PC-3 (cell line): ENCODE measurements at places on chromosomes 3 and 15. TPM values are rescaled to one million over a fixed set of nuclear protein-coding genes. Genes with fewer than 3 reads are reported as not detected.

- DNase-seq, result peak; percentile 38
Observed at GRCh38 chr3:12369598-12369997, 80.7 kb downstream of the PPARG start.

- DNase-seq, result peak; percentile 85
Observed at GRCh38 chr3:55624238-55624637, 137.1 kb upstream of the WNT5A start.

The MCF2L2 gene
- 3.6 and 3.9 TPM in 2 replicates for total RNA-seq

The BDH1 gene
- 10.6 and 14.1 TPM in 2 replicates for total RNA-seq

The FBXW12 gene
- not detected in 2 replicates for total RNA-seq

The XPC gene
- 24.3 and 26.1 TPM in 2 replicates for total RNA-seq

DNA sequence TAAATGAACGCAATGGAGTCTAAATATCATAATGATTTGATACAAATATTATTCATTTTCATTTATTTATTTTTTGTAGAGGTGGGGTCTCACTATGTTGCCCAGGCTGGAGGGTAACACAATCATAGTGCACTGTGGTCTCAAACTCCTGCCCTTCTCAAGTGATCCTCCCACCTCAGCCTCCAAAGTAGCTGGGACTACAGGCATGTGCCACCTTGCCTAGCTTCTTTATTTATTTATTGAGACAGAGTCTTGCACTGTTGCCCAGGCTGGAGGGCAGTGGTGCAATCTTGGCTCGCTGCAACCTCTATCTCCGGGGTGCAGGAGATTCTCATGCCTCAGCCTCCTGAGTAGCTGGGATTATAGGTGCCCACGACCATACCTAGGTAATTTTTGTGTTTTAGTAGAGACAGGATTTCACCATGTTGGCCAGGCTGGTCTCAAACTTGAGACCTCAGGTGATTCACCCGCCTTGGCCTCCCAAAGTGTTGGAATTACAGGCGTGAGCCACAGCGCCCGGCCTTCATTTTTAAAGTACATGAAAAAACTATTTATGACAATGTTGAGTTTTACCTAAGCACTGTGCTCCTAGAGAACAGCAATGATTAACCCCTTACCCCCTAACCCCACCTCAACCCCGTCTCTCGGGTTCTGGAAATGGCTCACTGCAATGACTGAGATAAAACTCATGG, 4.0 kb upstream of the AEN start:
- no peak for DNase-seq

The TTC21A gene
- 1.2 TPM in 2 replicates for total RNA-seq

- DNase-seq, result no peak
Observed at GRCh38 chr3:118682921-118683320, 351.7 kb downstream of the IGSF11 start.

The HRH1 gene
- 5.9 and 7.5 TPM in 2 replicates for total RNA-seq

GRCh38 chr3:55066551-55067047, 138.7 kb upstream of the LRTM1 start:
- no peak for DNase-seq

The SERINC4 gene
- total RNA-seq, result not detected in 2 replicates

The CACNA2D3 gene
- not detected in 2 replicates for total RNA-seq

The IL17RE gene
- total RNA-seq, result 4.0 and 4.7 TPM in 2 replicates

DNA sequence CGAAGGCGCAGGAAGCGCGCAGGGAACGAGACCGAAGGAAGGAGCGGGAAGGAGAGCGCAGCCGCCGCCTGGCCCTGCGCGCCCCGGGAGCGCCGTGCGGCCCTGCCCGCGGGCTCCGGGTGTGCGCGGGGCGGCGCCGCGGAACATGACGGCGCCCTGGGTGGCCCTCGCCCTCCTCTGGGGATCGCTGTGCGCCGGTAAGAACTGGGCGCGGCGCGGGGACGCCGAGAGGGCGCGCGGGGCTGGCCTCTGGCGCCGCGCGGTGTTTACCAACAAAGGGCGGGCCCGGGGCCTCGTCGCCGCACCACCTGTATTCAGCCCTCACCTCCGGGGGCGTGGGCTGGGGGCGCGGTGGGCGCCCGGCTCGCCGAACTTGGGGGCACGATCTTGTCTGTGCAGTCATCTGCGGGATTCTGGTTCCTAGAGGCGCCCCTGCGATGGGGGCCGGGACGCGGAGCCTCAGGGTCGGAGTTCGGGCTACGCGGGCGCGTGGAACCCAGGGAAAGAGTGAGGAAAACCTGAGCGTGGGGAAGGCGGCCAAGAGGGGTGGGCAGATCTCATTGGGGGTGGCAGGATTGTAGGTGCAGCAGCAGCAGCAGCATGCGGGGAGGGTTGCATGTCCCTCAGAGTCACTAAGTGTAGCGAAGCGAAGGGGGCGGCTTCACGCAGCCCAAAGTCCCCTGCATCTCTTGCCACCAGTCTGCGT, 641 bp downstream of the ACVR2B start:
- DNase-seq, result peak; percentile 36

GRCh38 chr15:55900019-55900418, 93.4 kb downstream of the NEDD4 start:
- DNase-seq, result no peak

The NMNAT3 gene
- 4.8 and 6.5 TPM in 2 replicates for total RNA-seq

The ANKRD63 gene
- 1.2 and 1.4 TPM in 2 replicates for total RNA-seq

GRCh38 chr3:102529452-102529851, 94.6 kb downstream of the ZPLD1 start:
- peak; percentile 77 for DNase-seq

The SAMMSON gene
- not detected in 2 replicates for total RNA-seq

DNA sequence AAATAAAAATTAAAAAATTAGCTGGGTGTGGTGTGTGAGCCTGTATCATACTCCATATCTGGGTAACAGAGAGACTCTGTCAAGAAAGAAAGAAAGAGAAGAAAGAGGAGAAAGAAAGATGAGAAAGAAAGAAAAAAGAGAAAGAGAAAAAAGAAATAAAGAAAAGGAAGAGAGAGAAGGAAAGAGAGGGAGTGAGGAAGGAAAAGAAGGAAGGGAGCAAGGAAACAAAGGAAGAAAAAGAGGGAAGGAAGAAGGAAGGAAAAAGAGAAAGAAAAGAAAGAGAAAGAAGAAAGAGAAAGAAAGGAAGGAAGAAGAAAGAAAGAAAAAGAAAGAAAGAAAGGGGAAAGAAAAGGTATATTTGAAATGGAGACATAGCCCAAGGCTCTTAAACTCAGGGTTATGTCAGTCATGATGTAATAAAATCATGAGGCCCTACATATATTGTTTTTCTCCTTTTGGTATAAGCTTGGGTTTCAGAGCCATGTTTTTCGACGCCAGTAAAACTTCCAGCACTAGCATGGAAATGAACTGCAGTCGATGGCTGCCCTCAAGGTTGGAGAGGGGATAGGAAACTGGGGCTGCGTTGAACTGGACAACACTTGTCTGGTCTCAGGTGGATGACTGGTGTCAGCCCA, 38.0 kb upstream of the RFTN1 start:
- DNase-seq, result no peak

DNA sequence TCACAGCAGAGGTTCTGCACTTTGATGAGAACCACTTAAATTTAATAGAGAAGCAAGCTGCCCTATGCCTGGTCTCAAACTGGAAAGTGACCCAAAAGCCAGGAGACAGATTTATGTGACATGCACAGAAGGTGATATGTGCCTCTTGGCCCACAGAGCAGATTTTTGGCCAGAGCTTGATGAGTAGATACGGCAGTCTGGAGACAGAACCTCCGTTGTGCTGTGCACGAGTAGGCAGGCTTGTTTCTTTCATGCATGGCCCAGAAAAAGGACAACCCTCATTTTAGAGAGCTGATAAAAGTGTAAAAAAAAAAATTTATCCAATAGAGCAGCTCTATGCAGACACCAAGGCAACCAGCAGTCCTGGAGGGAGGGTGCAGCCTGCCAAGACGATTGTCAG, 423.1 kb downstream of the CNTN6 start:
- no peak for DNase-seq

DNA sequence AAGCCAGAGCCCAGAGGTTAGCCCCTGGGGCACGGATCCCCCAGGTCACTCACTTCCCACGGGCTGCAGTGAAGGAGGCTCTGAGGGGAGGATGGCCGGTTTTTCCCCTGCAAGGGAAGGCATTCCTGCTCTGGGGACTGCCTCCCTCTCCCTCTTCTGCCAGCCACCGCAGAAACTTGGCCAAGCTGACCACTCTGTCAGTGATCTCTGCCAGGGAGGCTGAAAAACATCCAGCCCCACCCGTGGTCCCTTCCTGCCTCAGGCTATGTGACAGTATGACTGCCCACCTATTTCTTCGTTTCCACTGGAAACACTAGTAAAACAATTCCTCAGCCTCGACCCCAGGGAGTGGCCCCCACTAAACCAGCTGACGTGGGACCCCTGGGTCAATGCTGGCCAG, 14.6 kb upstream of the FANCD2 start:
- no peak for DNase-seq

DNA sequence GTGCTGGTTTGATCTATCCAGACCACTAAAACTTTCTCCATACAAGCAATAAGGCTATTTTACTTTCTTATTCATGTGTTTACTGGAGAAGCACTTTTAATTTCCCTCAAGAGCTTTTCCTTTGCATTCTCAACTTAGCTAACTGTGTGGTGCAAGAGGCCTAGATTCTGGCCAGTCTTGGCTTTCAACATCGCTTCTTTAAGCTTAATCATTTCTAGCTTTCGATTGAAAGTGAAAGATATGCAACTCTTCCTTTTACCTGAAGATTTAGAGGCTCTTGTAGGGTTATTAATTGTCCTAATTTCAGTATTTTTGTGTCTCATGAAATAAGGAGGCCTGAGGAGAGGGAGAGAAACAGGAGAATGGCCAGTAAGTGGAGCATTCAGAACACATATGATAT, 234.8 kb upstream of the GADL1 start:
- no peak for DNase-seq

DNA sequence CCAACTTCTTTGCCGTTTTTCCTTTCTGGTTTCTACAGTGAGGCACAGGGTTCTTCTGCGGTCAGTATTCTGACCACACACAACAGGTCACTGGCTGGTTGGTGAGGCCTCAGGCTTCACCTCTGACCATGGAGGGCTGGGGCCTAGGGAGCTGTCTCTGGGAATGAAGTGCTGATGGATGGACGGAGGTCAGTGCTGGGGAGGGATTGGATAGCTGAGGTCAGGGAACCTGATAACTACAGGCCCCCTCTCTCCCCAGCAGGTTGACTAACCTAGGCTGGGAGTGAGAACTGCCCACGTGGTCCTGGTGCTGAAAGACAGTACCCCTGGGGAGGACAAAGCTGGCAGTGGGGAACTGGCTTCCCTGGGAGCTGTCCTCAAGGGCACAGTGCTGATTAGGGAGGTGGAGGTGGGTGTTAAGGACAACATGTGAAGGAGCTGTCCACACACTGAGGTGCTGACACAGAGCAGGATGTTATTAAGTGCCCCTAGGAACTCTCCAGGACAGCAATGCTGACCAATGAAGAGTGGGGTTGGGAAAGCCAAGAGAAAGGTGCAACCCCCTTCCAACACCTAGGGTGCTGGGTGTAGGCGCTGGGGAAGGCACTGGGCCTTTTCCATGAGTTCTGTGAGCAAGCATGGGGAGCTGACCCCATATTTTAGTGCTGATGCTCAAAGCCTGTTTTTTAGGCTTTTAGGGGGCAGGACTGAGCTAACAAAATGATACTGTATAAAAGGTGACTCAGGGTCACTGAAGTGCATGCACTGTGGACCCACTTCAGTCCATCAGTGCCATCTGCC, 45.2 kb downstream of the ATP2B2 start:
- DNase-seq, result peak; percentile 85

GRCh38 chr3:142888099-142888480, 793 bp downstream of the PCOLCE2 start:
- peak; percentile 69 for DNase-seq

The SNTN gene
- total RNA-seq, result not detected in 2 replicates

DNA sequence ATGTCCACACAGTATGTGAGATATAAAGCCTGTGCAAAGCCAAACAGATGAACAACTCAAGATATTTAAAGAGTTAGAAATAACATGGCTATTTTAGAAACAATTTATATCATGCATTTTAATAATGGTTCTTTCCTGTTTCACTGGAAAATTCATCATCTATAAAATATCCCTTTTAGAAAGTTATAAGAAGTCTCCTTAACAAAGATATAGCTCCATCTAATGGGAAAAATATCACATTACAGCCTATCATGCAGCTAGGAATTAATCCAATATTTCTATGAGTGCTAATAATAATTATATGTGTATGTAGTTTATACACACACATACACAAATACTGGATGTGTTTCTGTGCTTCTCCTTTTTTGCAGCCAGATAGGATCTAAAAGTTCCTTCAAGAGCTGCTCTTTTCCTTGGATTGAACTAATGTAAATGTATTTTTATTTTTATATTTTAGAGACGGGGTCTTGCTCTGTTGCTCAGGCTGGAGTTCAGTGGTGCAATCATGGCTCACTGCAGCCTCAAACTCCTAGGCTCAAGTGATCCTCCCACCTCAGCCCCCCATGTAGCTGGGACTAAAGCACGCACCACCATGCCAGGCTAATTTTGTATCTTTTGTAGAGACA, 21.6 kb downstream of the RPL22L1 start:
- peak; percentile 75 for DNase-seq

The CHDH gene
- 3.2 and 5.1 TPM in 2 replicates for total RNA-seq

GRCh38 chr3:181727341-181728032, 15.8 kb downstream of the SOX2 start:
- no peak for DNase-seq

DNA sequence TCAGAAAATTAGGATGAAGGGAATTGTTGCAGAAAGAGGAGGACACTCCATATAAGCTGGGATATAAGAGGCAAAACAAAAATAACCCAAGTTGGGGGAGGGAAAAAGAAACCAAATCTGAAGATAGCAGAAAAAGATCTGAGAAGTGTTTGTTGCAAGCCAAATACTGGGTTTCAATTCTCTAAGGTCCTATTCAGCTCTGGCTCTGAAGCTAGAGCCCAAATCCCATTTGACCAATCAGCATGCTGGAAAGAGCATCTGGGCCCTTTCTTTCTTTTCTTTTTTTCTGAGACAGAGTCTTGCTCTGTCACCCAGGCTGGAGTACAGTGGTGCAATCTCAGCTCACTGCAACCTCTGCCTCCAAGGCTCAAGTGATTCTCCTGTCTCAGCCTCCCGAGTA, 17.3 kb downstream of the IGDCC3 start:
- no peak for DNase-seq

DNA sequence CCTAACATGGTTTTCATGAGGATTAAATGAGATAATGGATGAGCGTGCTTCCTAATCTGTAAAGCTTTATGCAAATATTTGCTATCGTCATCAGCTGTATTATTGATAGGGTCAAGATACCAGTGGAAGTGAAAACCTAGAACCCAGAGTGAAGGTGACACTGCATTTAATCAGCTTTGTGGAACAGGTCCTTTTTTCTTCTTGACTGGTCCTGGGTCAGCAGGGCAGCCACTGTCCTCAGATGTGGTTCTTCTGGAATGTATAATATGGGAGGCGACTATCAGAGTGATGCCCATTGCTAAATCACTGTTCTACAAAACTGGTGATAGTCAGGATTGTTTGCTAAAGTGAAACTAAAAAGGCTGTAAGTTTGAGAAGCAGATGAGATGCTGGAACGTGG, 41.4 kb downstream of the SORD start:
- peak; percentile 18 for DNase-seq

- DNase-seq, result no peak
Observed at GRCh38 chr3:147379651-147380050, 26.7 kb downstream of the ZIC4 start.

- no peak for DNase-seq
Observed at GRCh38 chr3:47158208-47158607, 5.7 kb downstream of the SETD2 start.

The SLC24A5 gene
- not detected in 2 replicates for total RNA-seq

The KCNH8 gene
- total RNA-seq, result not detected in 2 replicates
